ENCODE measurements at places on chromosomes 12 and 14.

- no peak for DNase-seq
These were observed 100.9 kb upstream of the PKP2 start for GRCh38 chr12:32997471-32997870.

GRCh38 chr12:108009442-108010070 lies 119.5 kb upstream of the WSCD2 start:
- no peak for DNase-seq

DNA sequence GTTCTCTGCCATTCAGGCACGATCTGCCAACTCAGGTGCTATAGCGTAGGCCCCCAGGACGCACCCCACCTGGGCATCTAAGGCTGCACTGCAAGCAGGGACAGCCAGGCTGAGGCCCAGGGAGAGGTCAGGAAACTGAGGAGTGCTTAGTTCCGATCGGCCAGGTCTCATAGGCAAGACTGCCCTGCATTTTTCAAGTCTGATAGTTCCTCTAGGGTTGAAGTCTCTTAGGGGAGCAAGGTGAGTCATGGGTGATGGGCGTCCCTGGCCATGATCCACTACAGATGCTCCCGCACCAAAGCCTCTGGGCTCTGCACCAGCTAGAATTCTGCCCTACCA lies 13.2 kb downstream of the NOPCHAP1 start:
- no peak for DNase-seq

DNA sequence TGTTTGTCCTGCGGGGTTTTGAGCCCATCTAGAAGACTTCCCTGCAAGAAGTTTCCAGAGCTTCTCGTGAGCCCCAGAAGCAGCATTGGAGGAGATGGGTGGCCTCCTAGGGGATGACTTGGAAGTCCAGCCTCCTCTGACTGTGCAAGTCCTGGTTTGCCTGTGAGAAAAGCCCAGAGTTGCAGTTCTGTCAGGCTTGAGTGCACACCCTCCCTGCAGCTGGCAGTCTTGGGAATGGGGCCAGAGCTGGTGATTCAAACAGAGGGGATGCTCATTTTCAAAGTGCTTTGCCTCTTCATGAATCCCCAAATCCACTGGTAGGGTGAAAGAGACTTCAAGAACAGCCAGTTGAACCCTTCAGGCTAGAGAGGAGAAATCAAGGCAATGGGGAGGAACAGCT lies 3.9 kb upstream of the PPP1R1A start:
- no peak for DNase-seq

DNA sequence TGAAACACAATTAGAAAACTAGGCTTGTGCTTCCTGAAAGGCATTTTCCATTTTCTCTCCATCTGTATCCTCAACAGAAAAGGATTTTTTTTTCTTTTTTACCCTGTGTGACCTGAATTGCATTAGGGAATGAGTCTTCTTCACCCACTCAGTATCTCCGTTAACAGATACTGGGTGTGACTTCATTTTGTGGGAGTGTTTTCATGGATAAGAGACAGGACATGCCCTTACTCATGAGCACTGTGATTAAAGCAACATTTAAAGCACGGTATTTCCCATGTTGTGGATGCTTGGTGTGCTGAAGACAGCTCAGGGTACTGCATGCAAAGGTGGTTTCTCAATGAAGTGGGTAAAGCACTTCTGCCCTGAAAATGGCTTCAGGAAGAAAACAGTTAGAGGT lies 1397.3 kb upstream of the TMEM132C start:
- DNase-seq = no peak

- no peak for DNase-seq
These were observed 5.4 kb upstream of the GPR84 start for GRCh38 chr12:54369597-54370131.

GRCh38 chr12:233615-233968 lies 19.6 kb upstream of the SLC6A12 start:
- no peak for DNase-seq

DNA sequence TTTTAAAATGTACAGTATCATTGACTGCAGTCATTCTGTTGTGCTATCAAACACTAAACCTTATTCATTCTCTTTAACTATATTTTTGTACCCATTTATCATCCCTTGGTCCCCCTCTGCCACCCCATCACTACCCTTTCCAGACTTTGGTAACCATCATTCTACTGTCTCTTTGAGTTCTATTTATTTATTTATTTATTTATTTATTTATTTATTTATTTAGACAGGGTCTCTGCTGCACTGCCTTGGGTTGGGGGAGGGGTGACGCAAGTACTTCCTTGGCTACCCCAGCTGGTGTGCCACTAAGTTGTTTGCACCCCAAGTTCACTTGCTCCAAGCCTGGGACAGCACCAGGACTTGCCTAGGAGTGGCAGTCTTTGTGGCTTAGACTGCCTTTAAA lies 427.8 kb upstream of the NOVA1 start:
- no peak for DNase-seq

DNA sequence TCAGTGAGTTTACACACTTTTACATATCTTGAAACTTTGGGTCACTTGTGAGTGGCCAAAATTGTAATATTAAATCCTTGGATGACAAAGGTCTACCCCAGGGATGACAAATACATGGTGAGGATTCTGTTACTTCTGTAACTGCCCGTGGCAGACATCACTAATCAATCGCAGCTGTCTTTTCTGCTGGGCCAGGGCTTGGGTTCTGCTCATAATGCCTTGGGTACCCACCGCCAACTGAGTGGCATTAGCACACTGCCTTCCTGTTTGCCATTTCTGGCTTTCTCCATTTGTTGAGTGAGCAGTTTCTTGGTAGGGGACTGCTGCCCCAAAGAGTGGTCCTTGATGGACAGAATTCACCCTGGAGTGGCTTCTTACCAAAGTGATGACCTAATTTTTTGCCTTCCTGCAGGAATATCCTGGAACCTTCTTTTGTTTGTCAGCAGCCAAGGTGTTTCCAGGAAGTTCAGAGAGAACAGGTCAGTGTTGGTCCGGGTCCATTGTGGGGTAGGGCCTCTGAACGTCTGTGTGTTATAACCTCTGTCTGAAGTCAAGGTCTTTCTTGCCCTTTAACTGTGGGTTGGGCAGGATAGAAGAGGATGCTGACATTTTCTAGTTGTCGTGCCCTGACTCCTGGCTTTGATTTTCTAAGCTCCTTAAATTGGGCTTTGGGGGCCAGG lies 6.2 kb downstream of the TSPAN9 start:
- no peak for DNase-seq

- DNase-seq = peak; percentile 84
These were observed 94.3 kb downstream of the RFLNA start for GRCh38 chr12:124389138-124389724.

DNA sequence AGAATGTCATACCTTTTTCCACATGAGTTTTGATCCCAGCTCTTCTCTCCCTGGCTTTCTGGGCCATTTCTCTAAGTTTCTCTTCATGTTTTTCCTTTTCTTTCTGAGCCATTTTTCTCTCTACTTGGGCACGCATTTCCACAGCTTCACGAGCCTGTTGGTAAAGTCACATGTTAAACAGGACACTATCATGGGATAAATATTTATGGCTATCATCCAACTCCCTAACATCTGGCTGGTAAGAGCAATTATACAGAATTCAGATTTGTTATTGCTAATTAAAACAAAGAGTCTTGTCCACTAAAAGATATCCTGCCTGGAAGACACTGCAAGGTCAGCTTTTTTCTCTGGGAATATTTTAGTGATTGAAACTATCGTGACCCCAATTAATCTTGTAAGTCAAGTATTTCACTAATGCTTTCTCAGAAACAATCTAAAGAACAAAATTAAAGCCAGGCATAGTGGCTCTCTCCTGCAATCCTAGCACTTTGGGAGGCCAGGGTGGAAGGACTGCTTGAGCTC lies 23.1 kb downstream of the SLIRP start:
- DNase-seq = no peak

DNA sequence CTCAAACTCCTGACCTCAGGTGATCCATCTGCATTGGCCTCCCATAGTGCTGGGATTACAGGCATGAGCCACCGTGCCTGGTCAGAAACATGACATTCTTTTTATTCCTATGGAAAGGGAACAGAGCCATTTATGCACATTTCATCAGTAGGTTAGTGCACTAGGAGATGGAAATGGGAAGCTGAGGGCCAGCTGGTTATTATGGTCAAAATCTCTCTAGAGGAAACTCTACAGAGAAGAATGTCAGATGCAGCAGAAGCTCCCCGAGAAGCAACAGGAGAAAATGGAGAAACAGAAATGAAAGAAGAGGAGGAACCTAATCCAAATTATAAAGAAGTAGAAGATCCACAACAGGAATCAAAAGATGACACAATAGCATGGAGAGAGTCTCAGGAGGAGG lies 2.7 kb downstream of the CFAP251 start:
- no peak for DNase-seq

- no peak for DNase-seq
These were observed 56.5 kb upstream of the ATF1 start for GRCh38 chr12:50707396-50707795.

GRCh38 chr12:50720501-50720900 lies 43.4 kb upstream of the ATF1 start:
- DNase-seq = no peak

DNA sequence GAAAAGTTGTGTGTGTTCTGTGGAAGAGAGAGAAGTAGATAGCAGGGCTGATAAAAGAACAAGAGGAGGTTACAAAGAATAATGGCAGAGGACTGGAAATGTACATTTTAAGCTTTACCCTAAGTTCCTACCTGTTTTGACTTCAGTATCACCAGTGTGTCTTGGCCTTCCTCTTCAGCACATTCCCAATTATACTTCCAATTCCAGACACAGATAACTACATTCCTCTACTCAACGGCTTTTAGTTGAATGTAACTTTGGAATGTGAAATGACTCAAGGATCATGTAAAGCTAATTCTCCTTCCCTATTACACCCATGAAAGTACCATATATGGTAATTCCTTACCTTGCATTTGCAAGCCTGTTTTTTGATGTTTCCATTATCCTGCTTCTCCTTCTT lies 5.0 kb downstream of the MGST1 start:
- DNase-seq = peak; percentile 19

DNA sequence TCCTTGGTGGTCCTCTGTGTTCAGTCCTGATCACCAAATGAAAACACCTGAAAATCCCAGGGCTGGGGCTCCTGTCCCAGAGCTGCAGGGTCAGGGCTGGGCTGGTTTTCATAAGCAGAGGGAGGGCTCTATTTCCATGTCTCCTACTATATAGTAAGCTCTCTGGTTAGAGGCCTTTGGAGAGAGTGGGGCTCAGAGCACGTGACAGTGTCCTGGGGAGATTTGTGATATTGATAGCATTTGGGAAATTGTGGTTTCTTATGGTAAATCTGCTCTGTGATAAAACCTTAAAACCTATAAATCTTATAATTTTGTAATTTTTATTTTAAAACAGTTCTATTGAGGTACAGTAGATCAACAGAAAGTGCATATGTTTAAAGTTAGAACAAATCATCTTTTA lies 1202.2 kb downstream of the TMEM121 start:
- DNase-seq = no peak

- DNase-seq = no peak
These were observed 199.3 kb upstream of the SLC16A7 start for GRCh38 chr12:59396519-59396918.

DNA sequence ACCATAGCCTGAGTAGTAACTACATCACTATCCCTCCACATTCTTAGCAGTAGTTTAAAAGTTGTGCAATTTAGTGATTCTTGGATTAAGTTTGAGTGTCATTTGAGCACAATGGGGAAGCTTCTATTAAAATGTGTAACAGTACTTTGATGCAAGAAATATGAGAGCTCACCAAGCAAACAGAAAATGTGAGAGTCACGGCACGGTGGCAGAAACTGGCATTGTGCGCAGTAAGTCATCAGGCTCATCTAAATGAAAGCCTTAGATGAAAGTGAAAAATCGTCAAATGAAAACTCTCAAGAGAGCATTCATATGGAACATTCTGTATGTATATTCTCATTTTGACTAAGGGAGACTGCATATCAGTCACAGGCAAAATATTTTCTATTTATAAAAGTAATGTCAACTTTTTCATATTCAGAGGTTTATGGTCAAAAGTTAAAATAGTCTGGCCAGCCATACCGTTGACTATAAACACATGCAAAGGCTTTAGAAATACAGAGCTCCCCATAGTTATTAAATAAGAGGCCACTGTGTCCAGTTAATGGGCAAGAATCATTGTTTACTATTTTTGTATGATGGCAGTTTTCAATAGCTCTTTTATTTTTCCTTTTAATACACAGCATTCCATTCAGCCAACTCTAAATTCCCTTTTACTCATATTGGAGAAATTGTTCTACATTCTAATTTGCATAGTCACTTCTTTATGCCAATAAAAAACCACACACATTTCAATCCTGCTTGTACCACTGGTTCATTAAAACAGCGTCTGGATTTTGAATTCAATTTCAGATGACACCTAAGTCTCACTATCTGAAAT lies 167.9 kb downstream of the PRKD1 start:
- no peak for DNase-seq

DNA sequence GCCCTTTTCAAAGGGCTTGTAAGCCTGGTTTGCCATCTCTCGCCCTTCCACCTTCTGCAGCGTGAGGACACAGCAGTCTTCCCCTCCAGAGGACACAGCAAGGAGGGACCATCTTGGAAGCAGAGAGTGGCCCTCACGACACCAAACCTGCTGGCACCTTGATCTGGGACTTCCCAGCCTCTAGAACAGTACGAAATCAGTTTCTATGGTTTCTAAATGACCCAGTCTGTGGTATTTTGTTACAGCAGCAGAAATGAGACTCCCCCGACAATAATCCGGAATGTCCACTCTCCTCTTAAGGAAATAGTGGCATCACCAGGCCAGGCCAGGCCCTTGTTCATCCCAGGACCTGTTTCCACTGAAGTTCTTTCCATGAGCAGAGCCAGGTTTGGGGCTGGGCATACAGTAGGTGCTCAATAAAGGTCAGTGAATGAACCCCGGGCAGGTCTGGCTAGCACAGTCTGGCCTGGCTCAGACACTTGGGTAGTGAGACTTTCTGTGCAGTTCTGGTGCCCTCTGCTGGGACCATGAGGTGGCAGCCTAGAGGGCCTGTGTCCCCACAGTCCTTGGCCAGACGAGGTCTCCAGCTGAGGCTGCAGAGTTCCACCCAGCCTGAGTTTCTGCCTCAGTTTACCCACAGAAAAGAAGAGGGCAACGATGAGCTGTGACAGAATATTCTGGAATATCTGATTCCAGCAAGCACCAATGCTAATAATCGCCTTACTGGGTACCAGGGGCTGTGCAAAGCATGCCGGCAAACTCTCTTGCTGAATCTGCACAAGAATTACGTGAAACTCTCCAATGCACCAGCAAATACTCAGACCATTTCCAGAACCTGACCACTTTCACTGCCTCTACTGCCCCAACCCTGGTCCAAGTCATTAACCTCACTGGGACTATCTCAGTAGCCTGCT lies 14.0 kb downstream of the ABCB9 start:
- peak; percentile 87 for DNase-seq

DNA sequence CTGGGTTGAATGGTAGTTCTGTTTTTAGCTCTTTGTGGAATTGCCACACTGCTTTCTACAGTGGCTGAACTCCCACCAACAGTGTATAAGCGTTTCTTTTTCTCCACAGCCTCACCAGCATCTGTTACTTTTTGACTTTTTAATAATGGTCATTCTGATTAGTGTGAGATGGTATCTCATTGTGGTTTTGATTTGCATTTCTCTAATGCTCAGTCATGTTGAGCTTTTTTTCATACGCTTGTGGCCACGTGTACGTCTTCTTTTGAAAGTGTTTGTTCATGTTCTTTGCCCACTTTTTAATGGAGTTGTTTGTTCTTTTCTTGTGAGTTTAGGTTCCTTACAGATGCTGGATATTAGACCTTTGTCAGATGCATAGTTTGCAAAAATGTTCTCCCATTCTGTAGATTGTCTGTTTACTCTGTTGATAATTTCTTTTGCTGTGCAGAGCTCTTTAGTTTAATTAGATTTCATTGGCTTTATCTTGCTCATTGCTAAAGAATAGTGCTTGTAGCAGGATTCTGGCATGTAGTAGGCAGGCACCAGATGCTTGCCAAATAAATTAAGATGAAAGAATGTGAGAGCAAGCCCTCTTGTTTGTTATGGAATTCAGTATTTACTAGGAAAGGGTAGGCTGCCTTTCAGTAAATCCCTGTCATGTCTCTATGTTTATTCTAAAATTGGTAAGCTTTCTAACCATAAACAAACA lies 86.8 kb downstream of the PDE3A start:
- no peak for DNase-seq
